Mucosa of descending colon (tissue), 3 donors: ENCODE measurements at places on chromosomes 2 and 18.

DNA sequence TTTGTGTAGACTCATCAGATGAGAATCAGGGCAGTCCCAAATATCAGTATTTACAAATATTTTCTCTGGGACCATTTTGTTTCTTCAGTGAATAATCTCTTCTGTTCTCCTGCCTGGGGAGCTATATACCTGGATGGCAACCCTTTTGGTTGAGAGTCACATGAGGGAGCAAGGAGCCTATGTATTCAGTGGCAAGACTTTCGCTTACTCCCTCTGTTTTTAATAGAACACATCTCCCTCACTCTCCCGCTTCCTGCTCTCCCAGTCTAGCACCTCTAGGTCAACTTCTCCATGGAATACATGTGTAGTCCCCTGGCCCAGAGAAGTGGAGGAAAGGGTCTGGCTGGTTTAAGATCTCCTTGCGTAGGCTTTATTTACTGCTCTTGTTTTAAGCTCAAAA, 600.3 kb downstream of the CCDC85A start:
- no peak for DNase-seq

- DNase-seq, result no peak
Observed at GRCh38 chr2:46179037-46179621, 118.1 kb upstream of the EPAS1 start.

GRCh38 chr2:140506606-140507005, 1624.2 kb downstream of the LRP1B start:
- no peak for DNase-seq

DNA sequence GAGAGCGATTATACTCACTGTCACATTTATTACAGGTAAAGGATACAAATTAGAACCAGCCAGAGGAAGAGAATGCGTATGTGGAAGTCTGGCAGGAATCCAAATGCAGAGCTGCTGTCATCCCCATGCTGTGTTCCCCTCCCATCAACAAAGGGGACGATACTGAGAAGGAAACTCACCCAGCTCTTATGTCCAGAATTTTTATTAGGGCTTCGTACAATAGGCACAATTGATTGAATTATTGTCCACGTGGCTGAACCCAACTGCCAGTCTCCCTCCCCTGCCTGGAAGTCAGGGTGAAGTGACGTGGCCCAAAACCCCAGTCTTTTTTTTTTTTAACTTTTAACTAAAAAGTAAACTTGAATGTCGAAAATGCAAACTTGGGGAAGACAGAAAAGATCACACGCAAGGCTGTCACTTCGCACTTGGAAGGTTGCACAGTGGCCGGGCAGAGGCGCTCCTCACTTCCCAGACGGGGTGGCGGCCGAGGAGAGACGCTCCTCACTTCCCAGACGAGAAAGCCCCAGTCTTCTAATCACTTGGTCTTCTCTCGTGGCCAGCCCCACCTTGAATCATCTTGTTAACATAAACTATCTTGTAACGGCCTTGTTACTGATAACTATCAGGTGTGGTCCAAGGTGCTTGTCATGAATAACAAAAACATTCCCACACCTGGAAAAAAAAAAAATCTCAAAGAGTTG, 40.0 kb upstream of the ITSN2 start:
- DNase-seq, result no peak

DNA sequence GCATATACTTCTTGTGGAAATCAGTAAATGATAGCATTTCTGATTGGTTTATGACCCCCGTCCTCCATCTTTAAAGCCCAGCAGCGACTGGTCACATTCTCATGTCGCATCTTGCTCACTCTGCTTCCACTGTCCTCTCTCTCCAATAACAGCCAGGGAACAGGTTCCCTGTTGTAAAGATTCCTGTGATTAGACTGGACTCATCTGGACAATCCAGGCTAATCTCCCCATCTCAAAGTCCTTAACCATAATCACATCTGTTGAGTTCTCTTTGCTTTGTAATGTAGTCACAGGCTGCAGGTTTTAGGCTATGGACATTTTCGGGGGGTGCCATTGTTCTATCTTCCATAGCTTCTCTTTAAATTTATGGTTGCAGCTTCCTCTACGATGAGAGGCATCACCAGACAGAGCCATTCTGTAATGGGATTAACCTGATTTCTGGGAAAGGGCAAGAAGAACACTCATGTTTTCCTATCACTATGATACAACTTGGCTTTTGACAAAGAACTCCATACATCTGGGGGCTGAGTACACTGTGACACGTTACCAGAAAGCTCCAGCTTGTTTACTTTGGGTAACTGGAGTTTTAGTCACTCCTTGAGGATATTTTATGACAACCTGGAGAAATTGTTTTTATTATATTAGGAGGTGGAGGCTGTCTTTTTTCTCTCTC, 159.0 kb downstream of the NYAP2 start:
- DNase-seq, result no peak

GRCh38 chr18:69599377-69599776, 198.7 kb downstream of the DOK6 start:
- no peak for DNase-seq

GRCh38 chr18:56517196-56517595, 121.2 kb downstream of the TXNL1 start:
- DNase-seq, result no peak

GRCh38 chr2:198456418-198456817, 652.0 kb downstream of the PLCL1 start:
- DNase-seq, result no peak

DNA sequence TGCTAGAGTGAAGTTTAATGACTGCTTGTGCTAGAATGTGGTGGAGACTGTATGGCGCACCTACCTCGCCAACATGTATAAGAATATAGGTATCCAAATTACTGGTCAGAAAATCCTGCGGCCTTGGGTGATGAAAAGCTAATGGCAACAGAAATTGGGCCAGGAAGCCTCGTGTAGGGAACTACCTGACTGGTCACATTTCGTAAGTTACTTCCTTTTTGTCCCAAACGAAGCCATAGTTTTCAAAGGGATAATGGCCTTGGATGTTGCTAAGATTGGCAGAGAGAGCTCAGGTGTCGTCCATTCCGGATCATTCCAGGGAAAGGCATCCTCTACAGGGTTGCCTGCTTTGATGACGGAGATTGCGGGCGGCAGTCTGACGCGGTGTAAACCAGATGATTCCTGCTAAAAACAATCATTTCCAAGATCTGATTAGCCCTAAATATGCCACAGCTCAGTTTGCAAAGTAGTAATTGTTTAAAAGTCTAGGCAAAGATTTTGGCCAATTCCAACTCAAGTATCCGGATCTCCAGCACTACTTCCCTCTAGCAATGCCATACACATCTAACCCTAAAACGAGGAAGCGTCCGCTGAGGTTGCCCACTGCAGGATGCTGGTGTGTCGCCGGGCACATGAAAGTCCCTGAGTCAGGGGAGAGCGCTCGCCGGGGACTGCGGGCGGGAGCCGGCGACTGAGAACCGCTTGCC, 708 bp upstream of the MALT1 start:
- peak; percentile 36 for DNase-seq

GRCh38 chr2:118609138-118609537, 238.3 kb downstream of the EN1 start:
- DNase-seq, result no peak

- peak; percentile 78 for DNase-seq
Observed at GRCh38 chr18:11851806-11852337, 659 bp downstream of the CHMP1B start.

DNA sequence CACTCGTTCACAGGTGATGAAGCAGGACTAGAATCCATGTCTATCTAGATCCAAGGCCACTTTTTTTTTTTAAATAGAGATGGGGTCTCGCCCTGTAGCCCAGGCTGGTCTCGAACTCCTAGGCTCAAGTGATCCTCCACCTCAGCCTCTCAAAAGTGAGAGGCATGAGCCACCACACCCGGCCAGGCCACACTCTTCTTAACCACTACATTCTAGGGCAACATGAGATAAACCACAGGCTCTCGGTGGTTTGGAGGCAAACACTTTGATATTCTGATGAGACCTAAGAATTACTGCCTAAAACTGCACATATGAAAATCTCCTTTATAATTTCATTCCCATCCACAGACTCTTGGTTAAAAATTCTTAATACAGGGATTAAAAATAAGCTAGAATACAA, 51.8 kb downstream of the USP34 start:
- no peak for DNase-seq

DNA sequence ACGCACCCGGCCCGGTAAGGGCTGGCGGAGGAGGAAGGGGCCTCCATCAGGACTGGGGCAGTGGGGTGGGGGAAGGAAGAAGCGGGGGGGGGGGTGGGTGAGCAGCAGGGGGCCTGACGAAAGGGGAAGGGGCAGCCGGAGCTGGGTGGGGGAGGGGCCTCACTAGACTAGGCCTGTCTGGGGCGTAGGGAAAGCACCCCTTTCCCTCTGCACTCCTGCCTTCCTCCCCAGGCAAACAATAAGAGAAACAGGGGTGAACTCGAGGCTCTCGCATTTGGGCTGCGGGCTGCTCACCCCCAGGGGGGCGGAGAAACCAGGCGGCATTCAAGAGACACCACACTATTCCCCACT, 82.7 kb upstream of the POMC start:
- no peak for DNase-seq

GRCh38 chr2:204650611-204651010, 105.3 kb downstream of the PARD3B start:
- no peak for DNase-seq

- DNase-seq, result no peak
Observed at GRCh38 chr2:68594041-68594440, 49.3 kb upstream of the PROKR1 start.

GRCh38 chr2:63712748-63713147, 124.0 kb downstream of the MDH1 start:
- DNase-seq, result no peak

GRCh38 chr2:5748946-5749345, 56.8 kb downstream of the SOX11 start:
- no peak for DNase-seq

DNA sequence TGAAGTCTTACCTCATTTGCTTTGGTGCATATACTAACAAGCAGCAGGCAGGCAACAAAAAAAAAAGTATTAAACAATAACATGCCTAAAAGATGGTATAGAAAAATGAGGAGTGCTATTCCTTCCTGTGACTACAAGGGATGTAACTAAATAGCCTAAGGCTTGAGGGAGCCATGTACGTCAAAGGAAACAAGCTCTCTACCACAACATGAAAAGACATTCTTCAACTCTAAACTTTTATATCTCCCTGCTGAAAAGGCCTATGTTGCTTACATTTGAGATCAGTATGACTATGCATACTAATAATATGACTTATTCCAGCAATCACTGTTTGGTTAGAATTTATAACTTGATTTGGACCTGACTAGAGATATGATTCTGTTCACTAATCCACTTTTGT, 347.9 kb downstream of the ADCYAP1 start:
- no peak for DNase-seq

- no peak for DNase-seq
Observed at GRCh38 chr2:25125976-25126375, 42.4 kb downstream of the POMC start.

DNA sequence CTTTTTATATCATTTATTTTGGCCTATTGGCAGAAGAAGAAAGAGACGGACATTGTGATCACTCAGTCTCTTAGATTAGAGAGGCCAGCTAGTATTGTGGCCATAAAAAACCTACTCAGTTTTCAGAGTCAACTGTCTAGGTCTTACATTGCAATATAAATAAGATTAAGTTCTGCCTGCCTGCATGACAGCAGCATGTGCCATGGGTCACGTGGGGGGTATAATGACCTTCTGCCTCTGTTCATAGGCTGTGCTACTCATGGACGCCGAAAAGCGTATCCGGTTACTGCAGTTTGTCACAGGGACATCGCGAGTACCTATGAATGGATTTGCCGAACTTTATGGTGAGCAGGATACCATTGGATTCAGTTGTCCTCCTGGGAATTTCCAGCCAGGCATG, 238.5 kb downstream of the ALPK2 start:
- DNase-seq, result no peak

GRCh38 chr2:80926168-80926567, 621.6 kb upstream of the LRRTM1 start:
- DNase-seq, result no peak

DNA sequence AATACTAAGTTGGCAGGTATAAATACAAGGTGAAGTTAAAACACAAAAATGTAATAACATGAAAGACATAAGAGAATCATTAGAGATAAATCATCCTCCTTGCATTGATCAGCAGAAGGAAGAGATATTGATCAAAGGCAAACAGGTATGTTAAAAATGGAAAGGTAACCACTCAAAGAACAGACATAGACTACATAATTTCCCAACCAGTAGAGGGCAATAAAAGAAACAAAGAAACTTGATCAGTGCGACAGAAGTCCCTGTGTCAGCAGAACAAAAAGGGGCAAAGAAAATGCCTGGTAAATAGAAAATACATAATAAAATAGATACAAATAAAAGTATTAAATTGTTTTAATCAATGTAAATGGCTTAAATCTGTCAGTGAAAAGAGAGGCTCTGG, 53.6 kb downstream of the FAM228A start:
- DNase-seq, result no peak

DNA sequence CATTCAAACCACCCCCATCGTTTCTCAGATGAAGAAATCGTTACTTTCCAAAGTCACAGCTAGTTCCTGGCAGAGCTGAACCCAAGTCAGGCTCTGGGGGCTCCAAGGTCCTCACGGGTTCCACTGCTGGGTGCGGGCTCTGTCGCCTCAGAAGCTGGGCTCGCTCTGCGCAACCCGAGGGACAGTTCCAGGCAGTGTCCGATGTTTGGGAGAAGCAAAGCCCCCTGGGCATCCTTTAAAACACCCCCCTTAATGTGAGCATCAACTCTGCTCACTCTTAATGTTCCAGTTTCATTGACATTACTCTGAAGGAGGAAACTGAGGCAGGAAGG, 796 bp downstream of the AOX1 start:
- no peak for DNase-seq

DNA sequence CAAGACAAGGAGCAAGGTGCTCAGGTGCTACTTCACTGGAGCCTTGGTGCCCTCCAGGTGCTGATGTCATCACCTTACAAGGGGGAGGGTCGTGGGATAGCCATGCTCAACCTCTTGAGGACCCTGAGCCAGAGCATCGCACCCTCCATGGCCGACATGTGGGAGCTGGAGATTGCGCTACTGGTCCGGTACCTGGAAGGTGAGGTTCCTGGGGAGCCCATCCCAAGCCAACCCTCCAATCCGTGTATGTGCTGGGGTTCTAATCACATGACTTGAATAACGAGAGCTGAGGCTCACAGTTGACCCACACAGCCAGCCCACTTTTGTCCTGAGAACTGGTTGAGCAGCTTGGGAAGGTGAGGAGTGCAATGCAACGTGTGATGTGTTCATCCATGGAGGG, 25.9 kb downstream of the MROH2A start:
- DNase-seq, result no peak

- DNase-seq, result peak; percentile 90
Observed at GRCh38 chr2:27441958-27442919, at the start of gene KRTCAP3. TSS of gene KRTCAP3 (plus strand) at chr2:27442381. CDS start at chr2:27442413, 32 bp downstream.

GRCh38 chr2:227674485-227674884, 7.9 kb downstream of the SCYGR5 start:
- no peak for DNase-seq
